ENCODE measurements at places on chromosomes 1 and 21.
A peak's percentile ranks its signal among the peaks of the same experiment; 100 is the strongest.

DNA sequence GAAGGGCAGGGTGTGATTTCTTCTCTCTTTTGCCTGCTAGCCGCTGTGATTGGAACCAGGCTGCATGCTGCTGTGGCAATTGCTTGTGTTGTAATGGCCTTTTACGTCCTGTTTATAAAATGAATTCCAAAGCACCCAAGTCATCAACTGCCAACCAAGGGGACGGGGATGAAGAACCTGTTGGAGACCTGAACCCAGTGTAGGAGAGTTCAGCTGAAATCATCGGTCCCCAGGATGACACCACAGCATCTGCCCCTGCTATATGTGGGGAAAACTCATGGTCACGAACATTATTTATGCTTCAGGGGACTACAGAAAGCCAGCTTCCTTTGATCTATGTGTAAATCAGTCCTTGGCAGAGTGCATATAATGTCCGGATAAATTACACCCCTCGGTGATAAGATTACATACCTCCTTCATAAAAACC is 3.8 kb downstream of the TMEM167B start:
- no peak for DNase-seq

GRCh38 chr1:162283657-162284056 is 93.0 kb downstream of the SPATA46 start:
- DNase-seq: no peak

GRCh38 chr21:38760762-38761155 is 45.0 kb upstream of the ETS2 start:
- no peak for DNase-seq

GRCh38 chr1:241950390-241950789 is 7.2 kb upstream of the BECN2 start:
- DNase-seq: no peak

GRCh38 chr21:44370027-44370735 is 16.8 kb downstream of the TRPM2 start:
- no peak for DNase-seq

DNA sequence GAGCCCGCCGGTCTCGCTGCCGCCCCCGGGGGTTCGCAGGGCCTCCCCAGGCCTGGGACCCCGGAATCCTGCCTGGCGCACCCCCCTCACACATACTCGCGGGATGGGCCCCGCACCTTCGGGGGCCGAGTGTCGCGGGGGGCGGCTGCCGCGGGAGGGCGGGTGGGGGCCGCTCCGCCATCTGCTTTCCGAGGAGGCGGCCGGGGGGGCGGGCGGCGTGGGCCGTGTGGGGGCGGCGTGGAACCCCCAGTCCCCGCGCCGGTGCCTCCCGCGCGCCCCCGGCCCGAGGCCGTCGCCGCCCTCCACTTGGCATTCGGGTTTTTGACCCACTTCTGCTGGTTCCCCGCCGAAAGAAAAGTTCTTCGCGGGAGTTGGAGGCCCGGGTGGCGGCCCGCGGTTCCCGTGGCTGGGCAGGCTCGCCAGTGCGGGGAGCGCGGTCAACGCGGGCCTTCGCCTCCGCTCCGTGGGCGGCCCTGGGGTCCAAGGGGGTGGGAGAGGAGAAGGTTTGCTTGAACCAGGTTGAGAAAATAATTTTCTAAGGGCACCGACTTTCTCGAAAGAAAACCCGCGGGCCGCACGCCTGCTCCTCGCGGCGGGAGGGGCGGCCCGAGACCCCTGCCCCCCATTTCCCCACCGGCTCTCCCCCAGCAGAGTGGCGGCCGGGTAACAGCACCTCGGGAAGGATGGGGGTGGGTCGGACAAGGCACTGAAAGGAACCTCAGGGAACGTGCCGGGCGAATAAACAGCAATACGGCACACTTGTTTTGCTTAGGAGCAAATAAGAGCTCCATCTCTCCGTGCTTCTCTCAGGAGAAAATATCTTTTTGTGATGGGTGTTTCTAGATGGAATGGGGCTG is 1.6 kb downstream of the PHF13 start:
- no peak for DNase-seq

- no peak for DNase-seq
Observed at GRCh38 chr1:204285436-204286305, 71.9 kb upstream of the GOLT1A start.

DNA sequence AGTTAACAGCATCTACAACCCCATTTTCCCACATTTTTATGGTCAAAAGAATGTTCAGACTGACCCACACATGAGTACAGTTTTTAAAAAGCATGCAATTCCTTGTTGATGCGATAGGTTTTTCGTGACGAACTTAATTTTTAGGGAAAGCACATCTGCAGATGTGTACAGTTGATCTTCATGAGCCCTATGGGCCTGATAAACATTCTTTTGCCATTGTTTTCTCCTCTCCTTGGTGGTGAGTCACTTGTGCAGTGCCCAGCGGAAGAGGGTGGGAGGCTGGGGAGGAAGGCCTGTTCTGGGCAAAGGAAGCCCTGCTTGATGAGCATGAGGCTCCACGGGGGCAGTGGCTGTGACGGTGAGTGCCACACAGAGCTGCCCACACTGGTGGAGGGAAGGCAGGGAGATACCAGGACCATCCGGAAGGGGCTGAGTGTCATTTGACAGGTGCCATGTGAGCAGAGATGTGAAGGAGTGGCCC is 5.3 kb downstream of the ARF1 start:
- no peak for DNase-seq

DNA sequence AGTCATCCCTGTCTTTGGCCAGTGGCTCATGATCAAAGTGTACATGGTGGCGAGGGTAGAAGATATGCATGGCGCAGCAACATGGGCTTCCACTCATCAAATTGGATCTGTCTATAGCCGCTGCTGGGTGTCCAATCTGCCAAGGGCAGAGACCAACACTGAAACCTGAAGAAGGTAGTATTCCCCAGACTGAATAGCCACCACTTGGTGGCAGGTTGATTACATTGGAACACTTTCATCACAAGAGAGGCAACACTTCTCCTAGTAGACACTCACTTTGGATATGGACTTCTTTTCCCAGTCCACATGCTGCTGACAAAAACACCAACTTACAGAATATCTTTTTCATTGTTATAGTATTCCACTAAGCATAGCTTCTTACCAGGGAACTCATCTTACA is 22.4 kb upstream of the PPM1J start:
- no peak for DNase-seq

GRCh38 chr1:25504706-25505595 is 38.5 kb upstream of the LDLRAP1 start:
- DNase-seq: no peak

- no peak for DNase-seq
Observed at GRCh38 chr1:185531838-185532237, 202.4 kb upstream of the HMCN1 start.

GRCh38 chr1:47755101-47755990 is 241.8 kb downstream of the TRABD2B start:
- peak; percentile 74 for DNase-seq

DNA sequence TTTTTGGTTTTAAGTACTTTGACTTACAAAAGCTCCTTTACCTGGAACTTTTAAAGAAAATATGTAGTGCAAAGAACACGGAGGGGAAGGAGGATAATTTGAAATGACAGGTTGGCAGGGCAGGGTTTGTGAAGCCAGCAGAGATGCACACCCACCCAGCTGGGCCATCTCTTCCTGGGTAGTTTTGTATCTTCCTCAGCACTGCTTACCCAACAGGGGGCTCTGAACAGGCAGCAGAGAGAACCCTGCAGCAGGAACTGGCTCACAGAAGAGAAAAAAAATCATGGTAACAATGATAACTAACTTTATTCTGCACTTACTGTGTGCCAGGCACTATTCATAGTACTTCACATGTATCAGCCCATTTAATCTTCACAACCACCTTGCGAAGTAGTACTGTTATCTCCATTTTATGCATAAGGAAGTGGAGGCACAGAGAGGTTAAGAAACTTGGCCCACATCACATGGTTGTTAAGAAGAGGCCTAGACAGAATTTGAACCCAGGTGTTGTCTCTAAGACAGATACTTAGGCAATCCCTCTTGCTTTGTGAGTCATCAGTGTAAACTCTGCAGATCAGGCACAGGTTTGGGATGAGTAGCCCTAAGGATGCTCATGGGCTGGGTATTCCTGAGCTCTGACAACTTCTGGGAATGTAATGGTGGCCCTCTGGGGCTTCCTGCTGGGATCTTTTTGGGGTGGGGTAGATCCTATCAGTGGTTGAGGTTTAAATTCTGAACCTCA is 60.8 kb downstream of the ELK4 start:
- DNase-seq: no peak

GRCh38 chr1:56444960-56445646 is 134.3 kb downstream of the PLPP3 start:
- DNase-seq: no peak

DNA sequence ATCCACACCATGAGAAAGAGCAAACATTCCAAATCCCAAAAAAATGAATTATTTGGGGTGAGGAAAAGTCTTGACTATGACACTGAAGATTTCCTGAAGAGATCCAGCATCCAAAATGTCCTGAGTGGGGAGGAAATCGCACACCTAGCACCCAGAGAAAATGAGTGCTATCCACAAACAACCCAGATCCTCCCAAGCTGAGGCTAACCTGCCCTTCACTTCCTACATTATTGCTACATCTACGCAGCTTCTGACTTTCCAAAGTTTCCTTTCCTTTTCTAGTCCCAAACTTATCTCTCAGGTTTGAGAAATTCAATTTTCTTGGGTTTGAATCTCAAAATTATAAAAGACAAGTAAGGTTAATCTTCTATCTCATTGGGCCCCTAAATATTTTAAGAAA is 906 bp upstream of the RGS13 start:
- DNase-seq: no peak

GRCh38 chr1:232372841-232373440 is 257.0 kb downstream of the SIPA1L2 start:
- no peak for DNase-seq

GRCh38 chr1:220957233-220957605 is 78.0 kb downstream of the HLX start:
- no peak for DNase-seq

DNA sequence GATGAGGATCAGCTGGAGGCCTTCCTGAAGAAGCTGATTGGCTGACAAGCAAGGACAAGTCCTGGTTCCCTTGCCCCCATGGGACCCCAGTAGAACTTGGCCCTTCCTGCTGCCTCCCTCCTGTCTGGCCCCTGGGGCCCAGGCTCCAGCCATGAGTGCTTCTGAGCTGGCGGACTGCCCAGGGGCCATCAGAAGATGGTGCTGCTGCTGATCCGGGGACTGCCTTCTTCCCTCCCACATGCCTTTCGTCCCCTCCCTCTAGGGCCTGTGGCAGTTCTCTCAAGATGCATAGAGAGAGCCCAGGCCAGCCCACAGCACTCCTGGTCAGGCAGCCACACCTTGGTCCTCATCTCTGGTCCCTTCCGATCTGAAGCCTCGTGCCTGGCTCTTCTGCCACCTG is 57.9 kb upstream of the PRKACB start:
- no peak for DNase-seq

DNA sequence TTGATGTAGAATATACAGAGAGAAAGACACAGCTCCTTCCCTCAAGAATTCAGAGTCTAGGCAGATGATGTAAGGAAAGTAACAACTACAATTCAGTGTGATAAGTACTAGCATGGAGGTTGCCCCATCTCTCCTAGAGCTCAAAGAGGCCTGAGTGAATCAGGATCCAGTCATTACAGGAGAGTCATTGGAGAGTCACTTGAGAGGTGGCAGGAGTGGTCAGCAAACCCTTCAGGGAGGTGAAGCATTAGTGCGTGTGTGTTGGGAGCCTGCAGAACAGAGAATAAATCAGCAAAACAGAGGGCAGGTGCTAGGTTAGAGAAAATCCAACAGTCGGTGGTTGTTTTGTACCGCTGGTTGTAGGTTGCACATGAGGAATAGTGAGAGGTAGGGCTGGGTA is 46.1 kb downstream of the GRIK1 start:
- DNase-seq: no peak

DNA sequence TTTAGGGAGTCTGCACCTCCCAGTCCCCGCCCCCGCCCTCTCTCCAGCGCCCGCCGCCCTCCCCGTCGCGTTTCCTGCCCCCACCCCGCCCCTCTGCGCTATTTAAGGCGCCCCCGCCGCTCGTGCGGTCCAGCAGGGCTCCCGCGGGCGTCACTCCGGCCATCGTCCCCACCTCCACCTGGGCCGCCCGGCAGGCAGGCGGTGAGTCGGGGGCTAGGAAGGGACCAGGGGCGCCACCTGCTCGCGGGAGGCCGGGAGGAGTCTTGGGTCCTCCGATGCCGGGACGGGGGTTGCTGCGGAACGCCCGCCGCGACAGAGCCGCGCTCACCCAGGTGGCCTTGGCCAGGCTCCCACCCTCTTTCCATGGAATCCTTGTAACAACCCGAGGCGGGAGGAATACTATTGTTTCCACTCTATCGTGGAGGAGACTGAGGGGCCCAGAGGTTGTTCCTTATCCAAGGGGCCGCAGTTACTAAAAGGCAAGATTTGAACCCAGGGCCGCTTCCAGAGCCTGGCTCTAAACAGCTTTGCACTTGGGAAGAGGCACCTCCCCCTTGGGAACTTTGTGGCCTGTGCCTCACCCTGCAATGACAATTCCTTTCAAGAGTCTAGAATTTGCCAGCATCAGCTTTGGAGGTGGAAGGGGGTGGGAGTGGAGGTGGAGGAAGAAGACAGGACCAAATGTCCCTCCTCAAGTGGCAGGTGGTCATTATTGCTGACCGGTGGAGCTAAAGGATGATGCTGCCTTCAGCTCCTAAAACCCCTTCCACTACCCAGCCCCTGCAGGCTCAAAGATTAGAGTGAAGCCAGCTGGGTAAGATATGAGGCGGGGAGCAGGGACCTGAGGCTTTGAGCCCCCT is at the start of gene GJA4:
GJA4 (plus strand) TSS at position 132 of the 860 bp plus-strand sequence. CDS start 1,215 bp downstream, outside the sequence.
- no peak for DNase-seq

DNA sequence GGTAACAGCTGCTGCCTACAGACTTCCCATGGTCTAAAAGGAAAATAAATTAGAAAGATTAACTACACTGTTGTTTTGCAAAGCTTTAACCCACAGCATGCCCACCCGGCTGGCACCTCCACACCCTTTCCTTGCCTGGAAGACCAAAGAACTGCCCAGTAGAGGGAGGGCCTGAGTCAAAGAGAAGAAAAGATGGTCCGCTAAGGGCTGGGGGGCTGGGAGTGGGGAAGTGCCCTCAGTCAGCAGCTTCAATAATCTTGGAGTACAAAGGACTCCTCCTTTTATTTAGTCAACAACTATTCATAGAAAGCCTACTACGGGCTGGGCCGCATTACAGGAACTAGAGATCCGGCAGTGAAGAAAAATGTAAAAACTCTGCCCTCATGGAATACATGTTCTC is 40.6 kb downstream of the ERI3 start:
- DNase-seq: no peak

- no peak for DNase-seq
Observed at GRCh38 chr1:240020871-240021270, 70.8 kb upstream of the FMN2 start.

GRCh38 chr1:224259986-224260385 is 70.0 kb downstream of the NVL start:
- no peak for DNase-seq

DNA sequence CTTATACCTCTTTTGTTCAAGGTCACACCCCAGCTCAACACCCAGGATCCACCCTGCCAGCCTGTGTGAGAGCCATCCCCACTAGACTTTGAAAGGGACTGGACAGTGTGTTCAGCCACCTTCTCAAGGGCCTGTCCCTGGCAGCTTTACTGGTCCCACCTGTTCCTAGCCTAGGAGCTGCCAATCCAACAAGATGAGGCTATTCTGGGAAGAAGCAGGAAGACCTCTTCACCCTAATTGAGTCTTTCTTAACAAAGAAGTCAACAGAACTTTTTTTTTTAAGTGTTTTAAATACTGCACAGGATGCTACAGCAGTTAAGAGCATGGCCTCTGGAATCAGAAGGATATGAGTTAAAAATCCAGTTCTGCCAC is 95.8 kb upstream of the HOOK1 start:
- no peak for DNase-seq

- no peak for DNase-seq
Observed at GRCh38 chr1:24978383-24979032, 48.4 kb upstream of the RUNX3 start.
